NCI-H2171 treated with DMSO at 0.1 percent for 48 hours (cell line): ENCODE measurements at places on chromosomes 2 and 18.
A peak's percentile ranks its signal among the peaks of the same experiment; 100 is the strongest.

GRCh38 chr2:241848761-241849615, 9.7 kb downstream of the PDCD1 start:
- no peak for DNase-seq

GRCh38 chr18:36733150-36733549, 95.7 kb downstream of the TPGS2 start:
- DNase-seq: no peak

- peak; percentile 69 for DNase-seq
These were observed 71.7 kb downstream of the NCAPH start for GRCh38 chr2:96407041-96407918.

DNA sequence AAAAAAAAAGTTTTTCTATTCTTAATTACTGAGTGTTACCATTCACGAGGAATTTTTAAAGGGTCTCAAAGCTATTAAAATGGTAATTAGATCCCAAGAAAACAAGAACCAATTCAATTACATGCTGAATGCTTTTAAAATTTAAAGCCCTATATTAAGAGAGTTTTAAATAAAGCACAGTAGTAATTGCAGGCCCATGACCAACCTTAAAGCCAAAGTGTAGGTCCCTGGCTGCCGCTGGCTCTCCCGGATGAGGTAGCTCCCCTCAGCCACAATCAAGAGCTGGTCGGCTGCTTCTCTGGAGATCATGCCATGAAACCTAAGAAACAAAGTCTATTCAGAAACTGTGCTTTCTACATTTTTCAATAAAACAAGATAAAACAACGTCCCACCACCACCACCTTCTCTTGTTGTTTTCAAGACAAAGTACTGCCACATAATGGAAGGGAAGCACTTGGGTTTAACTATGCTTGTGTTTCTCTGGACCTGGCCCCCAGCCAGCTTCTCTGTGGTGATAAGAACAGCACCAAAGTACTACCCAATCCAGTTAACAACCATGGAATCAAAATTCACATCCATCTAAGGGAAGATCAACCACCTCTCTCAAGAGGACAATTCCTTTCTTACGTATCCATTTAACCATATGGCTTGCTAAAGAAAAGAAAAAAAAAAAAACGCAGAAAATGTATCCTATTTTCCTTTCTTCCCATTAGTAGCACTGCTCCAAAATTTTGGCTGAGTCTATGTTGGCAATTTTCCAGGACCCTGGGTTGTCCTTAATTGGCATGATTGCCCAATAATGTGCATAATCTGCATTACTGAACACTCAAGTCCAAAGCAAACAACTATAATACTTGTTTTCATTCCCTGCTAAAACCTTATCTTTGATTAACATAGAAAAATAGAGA, 90.1 kb downstream of the CHN1 start:
- peak; percentile 84 for DNase-seq

DNA sequence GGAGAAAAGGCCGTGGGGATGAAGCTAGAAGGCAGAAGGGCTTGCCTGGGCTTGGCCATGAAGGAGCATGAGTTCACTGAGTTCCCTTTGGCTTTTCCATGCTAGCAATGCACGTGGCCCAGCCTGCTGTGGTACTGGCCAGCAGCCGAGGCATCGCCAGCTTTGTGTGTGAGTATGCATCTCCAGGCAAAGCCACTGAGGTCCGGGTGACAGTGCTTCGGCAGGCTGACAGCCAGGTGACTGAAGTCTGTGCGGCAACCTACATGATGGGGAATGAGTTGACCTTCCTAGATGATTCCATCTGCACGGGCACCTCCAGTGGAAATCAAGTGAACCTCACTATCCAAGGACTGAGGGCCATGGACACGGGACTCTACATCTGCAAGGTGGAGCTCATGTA, 2.9 kb downstream of the CTLA4 start:
- DNase-seq: no peak

DNA sequence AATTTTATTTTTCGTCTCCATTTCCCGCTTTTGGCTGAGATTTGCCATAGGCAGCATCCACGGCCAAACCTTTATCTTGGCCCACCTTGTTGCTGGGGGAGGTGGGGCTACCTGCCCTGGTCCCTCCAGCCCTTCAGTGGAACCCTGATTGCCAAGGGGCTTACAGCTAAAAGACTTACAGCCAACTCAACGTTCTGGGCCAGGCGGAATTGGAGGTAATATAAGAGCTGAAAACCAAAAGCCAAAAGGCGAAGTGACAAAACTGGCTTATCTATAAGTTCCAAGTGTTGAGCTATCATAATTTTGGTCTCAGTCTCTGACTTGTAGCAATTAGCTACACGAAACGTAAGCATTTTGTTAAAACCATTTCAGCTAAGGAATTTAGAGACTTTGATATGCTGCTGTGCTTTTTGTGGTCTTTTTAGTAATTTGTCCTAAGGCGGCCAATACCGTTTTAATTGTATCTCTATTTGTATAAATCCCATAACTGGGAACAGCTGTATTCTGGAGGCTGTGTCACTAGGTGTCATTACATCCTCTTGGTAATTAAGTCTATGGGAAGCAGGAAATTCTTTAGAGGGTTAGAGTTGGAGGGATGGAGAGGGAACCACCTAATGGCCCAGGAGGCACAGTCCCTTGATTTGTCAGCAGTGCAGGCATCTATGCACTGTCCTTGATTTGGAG, 24.0 kb downstream of the PDCD1 start:
- DNase-seq: no peak
